ENCODE measurements at places on chromosomes 7 and 10.

DNA sequence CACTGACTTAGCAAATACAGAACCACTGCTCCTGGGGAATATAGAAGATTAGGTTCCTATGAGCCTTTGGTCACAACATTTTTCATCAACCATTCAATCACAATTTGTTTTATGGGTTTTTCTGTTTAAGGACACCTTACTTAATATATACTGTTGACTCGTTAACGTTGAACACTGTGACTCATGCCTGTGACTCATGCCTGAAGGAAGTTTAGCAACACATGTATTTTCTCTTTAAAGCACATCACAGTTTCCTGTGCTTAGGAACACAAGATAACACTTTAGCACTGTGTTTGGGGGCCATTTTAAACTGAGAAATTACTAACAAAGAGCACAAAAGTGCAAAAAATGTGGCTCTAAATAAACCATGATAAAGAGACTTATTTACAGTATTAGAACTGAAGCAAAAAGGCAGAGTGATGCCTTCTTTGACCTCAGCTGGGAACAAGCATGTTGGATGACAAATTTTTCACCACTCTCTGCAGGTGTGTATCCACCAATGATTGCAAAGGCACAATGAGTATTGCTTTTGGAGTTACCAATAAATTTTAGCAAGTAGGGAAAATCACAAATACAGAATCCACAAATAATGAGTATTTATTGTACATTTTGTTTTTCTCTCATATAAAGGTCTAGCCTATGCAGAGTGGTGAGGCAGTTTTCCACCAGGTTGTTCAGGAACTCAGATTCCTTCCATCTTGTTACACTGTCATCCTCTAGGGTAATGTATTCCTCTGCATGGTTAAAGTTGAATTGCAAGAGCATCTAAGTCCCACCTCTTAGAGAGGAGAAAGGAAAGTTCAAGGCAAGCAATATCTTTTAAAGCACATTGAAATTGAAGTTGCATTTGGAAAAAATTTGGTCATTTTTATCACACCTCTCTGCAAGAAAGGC is 7.3 kb downstream of the FGFBP3 start:
- DNase-seq: no peak

DNA sequence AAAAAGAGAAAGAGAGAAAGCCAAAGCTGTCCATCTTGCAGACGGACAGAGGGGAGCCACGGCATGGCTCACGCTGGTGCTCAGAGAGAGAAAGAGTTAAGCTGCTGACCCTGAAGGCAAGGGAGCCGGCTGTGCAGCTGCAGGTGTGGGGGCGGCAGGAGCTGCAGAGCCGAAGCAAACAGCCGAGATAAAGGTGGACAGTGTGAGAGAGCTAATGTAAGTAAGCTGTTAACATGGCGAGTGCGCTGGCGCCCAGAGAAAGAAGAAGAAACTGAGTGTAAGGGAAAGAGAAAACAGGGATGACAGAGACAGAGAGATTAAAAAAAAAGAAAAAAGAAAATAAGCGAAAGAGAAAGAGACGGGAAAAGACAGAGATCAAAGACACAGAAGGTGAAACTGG is 18.2 kb downstream of the COL17A1 start:
- no peak for DNase-seq

- DNase-seq: no peak
Observed at GRCh38 chr10:62732841-62733653, 71.5 kb upstream of the ADO start.

GRCh38 chr10:96972264-96972663 is 140.2 kb downstream of the LCOR start:
- no peak for DNase-seq

DNA sequence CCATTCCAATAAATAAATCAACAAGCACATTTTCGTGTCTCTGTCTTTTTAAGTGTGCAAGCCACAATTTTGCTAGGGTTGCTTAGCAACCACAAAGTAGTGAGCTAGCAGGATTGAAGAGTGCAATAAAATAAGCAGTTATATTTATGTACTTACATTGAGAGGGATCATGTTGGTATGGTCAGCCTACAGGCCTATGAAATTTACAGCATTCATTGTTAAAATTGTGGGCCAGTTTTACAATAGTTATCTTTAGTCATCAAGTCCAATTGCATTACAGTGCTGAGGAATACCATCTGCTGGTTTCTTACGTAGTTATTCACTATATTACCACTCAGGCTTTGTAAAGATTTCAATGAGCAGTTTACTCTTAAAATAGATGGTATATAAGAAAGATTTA is 192.5 kb upstream of the POT1 start:
- no peak for DNase-seq

DNA sequence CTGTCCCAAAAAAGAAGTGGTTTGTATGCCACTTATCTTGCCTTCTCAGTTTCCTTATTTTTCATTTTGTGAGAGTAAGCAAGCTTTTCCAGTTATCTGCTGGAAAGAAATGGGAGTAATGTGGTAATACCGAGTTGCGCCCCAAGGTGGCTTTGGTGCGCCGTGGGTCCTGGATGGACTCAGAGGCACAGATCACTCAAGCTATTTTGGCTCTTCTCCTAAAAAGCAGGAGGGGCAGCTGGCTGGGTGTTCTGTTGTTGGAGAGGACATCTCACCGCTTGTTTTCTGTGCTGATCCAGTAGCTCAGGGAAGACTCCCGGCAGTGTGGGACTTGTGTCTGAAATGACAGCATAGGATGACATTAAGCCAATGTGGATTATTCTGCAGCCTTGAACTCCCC is 16.4 kb downstream of the PRKRIP1 start:
- DNase-seq: no peak

GRCh38 chr7:132045481-132045980 is 489.1 kb upstream of the PODXL start:
- DNase-seq: no peak

GRCh38 chr7:131019351-131019750 is 285.3 kb upstream of the KLF14 start:
- DNase-seq: no peak

- no peak for DNase-seq
Observed at GRCh38 chr10:22931948-22932347, 4.1 kb downstream of the ARMC3 start.

GRCh38 chr10:86167121-86167761 is 199.4 kb downstream of the GRID1 start:
- no peak for DNase-seq

- no peak for DNase-seq
Observed at GRCh38 chr7:98617960-98618418, 904 bp downstream of the NPTX2 start.

DNA sequence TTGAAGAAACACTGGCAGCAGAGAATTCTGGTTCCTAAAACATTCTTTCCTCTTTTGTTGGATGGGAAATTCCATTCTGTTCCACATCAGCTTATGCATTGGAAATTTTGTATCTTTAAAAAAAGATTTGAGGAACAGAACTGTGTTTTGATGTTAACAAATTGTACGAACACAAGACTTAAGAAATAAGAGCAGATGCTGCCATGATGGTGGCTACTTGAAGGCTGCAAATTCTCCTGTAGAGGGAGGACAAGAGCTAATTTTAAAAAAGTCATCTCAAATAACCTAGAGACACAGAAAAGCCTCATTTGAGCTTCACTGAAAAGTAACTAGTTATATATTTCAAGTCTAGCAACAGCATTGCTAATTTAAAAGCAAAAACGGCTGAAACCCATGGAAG is 29.8 kb downstream of the NDUFB2 start:
- DNase-seq: no peak

DNA sequence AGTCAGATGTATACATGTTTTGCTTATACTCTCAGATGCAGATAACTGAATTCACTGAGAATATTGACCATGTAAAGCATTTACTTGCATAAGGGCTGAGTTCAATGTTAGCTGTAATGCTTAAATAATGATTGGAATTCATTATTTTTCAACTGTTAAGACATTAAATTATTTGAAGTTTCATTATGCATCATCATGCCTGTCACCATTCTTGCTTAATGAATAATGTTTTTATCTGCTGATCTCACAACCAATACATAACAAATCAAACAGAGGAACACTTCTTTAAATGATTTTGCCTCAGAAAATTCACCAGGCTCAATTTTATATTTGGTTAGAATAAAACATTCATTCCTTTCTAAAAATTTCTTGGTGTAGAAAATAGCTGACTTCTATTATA is 233.4 kb downstream of the GPR37 start:
- DNase-seq: no peak

GRCh38 chr7:110889335-110889734 is 201.6 kb upstream of the LRRN3 start:
- DNase-seq: no peak

DNA sequence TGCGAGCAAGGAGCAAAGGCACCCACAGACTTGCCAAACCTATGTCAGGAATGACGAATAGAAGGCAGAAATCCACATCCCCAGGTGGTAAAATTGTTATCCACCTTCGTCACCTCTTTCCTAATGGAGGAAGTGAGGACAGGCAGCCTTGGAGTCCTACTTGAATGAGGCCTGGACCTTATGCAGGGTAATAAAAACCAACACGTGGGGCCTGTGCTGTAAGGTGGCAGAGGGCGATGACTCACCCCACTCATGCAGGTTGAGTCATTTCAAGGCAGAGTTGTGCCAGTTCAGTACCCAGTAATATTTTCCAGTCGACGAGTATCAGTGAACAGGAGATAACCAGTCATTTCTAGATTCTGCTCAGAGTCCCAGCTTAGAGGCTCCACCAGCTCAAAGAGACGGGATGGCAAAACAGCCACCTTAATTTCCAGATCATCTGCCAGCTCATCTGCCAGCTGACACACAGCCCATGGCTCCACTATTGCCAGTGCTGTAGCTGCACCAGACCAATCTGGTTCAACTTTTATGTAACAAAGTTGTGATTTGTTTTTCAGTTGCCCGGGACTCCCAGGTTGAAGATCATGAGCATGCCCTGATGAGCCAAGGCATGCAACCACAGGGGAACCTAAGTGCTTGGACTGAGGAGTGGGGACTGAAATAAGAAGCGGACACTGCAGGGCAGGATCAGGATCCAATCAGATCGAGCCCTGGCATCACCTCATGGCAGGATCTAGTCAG is 176.2 kb upstream of the ITGB1 start:
- no peak for DNase-seq

DNA sequence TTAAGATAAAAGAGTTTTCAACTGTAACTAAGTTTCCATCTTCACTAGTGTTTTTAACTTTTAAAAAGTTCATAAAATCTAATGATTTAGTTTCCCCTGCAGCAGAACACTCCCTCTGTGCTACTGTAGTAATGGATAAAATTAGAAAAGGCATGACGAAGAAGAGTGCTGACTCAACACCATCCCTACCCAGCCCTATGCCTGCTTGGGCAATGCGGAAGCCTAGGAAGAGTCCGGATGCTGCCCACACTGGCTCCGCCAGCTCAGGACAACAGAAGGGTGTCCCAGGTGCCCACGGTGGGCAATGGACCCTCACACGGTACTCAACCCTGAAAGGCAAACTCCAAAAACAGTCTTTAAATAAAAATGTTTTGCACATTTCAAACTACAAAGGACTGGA is 118.2 kb downstream of the LARP4B start:
- no peak for DNase-seq

DNA sequence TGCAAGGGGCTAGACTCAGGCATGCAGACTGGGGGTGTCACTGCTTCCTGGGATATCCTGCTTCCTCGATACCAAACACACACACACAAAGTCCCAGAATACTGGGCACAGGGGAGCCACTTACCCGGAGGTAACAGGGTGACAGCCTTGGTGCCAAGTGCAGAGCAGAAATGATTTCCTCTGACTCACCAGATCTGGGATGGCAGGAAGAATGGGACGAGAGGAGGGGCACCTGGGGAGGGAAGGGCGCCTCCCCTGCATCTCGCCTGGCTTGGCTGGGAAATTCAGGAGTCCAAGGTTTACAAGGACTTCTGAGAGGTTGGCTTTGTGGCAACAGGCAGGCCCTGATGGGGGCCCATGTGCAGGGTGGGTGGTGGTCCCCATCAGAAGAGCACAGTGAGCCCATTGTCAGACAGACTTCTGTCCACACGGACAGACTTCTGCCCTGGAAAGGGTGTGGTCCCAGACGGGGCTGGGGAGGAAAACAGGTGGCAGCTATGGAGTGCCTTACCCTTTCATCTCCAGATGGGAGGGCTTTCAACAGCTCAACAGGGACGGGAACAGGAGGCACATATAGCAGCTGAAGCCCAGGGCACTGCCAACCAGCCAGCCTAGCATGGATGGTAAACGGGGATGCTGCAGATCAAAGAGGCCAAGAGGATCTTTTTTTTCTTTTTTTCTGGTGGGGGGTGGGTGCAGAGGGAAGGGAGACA is 9.7 kb upstream of the CCL24 start:
- no peak for DNase-seq

- DNase-seq: no peak
Observed at GRCh38 chr10:61970182-61971002, 68.9 kb downstream of the ARID5B start.

DNA sequence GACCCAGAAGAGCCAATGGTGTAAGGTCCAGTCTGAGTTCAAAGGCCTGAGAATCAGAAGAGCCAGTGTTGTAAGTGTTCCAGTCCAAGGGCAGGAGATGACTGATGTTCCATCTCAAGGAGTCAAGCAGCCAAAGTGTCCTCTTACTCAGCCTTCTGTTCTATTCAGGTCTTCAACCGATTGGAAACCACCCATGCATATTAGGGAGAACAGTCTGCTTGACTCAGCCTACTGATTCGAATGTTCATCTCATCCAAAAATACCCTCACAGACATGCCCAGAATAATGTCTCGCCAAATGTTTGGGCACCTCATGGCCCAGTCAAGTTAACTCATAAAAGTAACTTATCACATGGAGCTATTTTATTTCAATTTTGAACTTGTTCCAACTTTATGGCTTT is 2.9 kb upstream of the WDFY4 start:
- DNase-seq: no peak

DNA sequence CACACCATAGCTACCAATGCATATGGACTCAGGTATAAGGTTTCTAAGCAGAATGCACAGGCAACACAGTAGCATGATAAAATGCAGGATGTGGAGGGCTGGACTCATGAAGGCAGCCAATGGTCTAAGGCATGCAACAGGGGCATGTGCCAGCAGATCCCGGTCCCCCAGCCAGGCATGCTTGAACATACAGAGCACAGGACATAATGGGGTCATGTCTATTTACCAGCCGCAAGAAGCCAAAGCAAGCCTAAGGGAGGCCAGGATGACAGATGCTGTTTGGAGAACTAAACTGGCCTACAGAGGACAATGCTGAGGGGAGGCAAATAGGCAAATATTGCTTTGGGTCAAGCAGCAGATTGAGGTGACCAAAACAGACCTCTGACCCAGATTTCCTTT is 60.0 kb upstream of the PDLIM1 start:
- no peak for DNase-seq

DNA sequence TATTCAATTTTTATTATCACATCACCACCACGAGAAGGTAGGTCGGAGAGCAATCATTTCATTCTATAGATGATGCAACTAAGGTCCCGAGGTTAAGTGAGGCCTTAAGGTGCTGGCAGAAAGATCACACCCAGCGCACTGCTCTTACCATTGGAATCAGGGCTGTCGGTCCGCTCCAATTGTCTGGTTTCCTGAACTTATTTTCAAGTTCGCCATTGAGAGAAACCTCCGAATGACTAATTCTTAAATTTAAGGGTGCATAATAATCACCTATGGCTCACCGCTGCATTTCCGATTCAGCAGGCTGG is 625 bp upstream of the GSTO2 start:
- no peak for DNase-seq

GRCh38 chr7:124649397-124650014 is 116.1 kb downstream of the GPR37 start:
- no peak for DNase-seq

Measured in cortex of kidney (tissue), 1 donor.